Right ventricle myocardium superior (tissue), 1 donor: ENCODE measurements at places on chromosomes 4 and X.

- DNase-seq, result no peak
Measured at GRCh38 chr4:56055027-56055977, 106.6 kb downstream of the CEP135 start.

DNA sequence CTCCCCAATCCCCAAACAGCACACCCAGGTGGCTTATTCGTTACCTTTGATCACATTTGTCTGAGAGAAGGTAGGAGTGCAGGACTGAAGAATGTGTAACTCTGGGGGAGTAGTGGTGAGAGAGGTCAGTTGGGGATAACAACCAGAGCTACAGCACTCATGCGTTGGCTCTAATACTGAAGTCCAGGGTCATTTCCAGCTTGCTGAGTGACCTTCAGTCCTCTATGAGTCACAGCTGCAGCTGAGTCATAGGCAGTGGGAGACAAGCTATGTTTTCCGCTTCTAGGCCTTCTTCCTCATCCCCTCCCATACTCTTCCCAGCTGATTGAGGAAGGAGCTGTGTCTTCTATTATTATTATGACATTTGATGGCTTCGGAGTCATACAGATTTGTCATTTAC, 31.6 kb upstream of the CT47C1 start:
- DNase-seq, result peak; percentile 45

DNA sequence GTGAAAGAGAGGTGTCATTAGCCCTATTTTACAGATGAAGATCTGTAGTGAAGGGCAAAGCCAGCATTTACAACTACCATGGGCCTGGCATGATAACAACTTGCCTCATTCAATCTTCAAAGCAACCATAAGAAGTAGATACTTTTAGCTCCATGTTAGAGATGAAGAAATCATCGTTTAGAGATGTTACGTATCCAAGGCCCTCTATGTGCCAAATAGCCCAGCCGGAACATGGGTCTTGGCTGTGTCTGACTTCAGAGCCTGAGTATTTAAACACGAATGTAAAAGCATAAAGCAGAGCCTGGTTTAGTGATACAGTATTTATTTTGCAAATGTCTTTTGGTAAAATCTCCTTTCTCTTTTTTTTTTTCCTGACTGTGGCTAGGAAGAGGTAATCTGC, 197.1 kb downstream of the RASL11B start:
- DNase-seq, result no peak

GRCh38 chr4:89301902-89302301, 5.7 kb downstream of the GPRIN3 start:
- no peak for DNase-seq

DNA sequence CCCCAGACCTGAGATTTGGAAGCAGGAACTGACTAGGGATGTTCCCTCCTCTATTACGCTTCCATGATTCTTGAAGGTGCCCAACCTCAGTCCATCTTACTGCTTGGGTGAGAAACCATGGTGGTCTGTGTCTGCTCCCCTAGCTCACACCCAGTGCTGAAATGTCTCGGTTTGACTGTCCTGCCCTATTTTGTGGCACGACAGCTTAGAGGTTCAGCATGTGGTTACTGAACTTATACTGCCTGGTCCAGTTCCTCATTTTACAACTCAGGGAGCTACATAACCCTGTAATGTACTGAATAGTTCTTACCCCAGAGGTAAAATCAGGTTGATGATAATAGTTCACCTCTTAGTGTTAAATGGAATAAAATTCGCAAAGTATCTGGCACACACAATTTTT, 203.1 kb downstream of the RBM46 start:
- no peak for DNase-seq

GRCh38 chr4:52933738-52934137, 71.6 kb downstream of the RASL11B start:
- no peak for DNase-seq

GRCh38 chr4:110170861-110171260, 27.6 kb downstream of the ELOVL6 start:
- no peak for DNase-seq

DNA sequence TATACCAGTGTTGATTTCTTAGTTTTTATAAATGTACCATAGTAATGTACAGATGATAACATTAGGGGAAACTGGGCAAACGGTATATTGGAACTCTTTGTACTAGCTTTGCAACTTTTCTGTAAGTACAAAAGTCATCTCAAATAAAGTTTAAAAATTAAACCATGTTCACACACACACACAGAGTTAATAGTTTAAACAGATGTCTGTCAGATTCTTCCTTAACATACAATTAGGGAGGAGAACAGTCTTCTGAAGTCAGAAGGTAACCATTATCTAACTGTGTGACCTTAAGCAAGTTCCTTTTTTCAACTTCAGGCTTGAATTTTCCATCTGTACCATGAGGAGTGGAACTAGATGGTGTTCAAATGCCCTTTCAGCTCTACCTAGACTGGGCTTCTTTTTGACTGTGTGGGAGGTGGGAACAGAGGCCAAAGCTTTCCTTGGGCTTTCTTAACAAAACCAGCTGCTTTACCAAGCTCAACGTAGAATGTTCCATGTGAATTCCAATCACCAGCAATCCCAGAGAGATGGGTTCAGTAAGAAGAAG, 127.8 kb downstream of the NEXMIF start:
- DNase-seq, result no peak

GRCh38 chr4:139524062-139524631, 31.9 kb downstream of the SETD7 start:
- no peak for DNase-seq

GRCh38 chr4:86315579-86315978, 44.3 kb downstream of the MAPK10 start:
- no peak for DNase-seq

- no peak for DNase-seq
Measured at GRCh38 chr4:182286035-182286434, 42.8 kb downstream of the TENM3 start.

GRCh38 chr4:150619042-150619441, 37.1 kb downstream of the MAB21L2 start:
- DNase-seq, result no peak
